ENCODE measurements at places on chromosomes 5 and 9.
A peak's percentile ranks its signal among the peaks of the same experiment; 100 is the strongest.

GRCh38 chr5:76983468-76983867 lies 30.6 kb downstream of the CRHBP start:
- DNase-seq: no peak

GRCh38 chr5:148965511-148966265 lies 97.2 kb downstream of the SH3TC2 start:
- no peak for DNase-seq

DNA sequence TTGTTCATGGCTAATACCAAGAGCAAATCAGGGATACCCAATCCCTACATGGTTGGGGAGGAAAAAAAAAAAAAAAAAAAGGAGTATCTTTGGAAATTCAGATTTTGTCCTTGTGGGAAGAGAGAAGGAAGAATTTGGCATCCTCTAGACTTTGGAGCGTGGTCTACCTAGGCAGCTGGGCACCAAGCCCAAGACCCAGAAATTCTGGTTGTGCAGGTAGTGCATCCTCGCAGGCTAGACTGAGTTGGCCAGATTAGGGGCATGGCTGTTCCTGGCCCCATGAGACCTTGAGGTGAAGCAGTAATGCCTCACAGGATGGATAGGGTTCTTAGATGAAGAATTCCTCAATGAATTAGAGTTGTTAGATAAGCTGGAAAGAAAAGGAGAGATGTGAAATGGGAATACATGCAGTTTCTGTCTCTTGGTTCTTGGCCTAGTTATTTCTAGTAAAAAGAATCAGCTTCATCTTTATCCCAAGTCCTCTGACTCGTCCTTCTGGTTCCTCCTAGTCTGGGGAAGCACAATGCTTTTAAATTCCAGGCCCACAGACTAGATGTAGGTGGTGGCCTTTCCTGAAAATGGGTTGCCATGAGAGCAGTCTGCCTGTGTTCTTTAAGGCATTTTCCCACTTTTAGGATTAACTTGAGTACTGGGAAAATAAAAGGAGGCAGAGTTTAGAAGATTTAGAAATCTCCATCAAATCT lies 140.5 kb upstream of the RUSC2 start:
- no peak for DNase-seq

DNA sequence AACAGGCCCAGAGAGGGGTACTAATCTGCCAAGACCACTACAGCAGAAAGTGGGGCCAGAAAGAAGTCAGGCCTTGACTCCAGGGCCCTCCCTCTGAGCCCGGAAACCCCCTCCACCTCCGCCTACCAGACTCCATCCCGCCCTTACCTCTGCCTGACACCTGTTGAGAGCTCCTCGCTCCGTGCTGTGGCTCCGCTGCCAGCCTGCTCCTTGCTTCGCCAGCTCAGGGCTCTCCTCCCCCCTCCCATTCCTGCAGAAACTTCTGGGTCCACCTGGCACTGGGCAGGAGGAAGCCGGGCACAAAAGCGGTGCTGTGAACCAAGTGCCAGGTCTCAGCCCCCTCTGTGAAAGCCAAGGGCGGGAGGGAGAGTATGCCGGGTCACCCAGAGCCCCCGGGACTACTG lies 6.4 kb upstream of the ST6GALNAC6 start:
- peak; percentile 57 for DNase-seq

DNA sequence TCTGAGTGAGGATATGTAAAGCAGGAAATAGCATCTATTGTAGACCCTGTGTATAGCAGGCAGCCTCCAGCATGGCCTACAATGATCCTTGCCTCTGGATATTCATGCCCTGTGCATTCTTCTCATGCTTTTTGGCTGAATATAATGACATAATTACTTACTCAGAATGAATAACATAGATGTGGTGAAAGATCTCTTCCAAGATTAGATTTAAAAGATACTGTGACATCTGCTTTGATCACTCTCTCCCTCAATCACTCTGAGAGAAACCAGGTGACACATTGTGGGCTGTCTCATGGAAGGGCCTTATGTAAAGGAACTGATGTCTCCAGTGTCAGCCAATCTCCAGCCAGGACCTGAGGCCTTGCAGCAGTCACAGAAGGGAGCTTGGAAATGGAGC lies 376.7 kb downstream of the DNAH5 start:
- DNase-seq: no peak

GRCh38 chr9:27888661-27889295 lies 315.5 kb upstream of the C9orf72 start:
- no peak for DNase-seq

DNA sequence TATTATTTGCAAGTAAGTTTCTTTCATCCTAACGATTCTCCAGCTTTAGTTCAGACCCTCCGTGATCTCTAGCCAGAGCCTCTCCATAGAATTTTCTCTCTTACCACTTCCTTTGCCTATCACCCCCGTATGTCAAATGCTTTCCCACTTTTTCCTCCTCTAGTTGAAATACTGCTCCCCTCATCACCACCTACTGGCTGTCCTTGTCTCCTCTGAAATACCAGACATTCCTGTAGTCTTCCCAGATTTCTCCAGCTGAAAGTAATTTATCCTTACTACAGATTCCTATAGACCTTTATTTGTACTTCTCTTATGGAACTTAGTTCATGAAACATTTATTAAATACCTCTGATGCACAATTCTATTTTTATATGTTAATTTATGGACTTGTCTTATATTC lies 36.0 kb upstream of the GLIPR2 start:
- no peak for DNase-seq

- no peak for DNase-seq
Measured at GRCh38 chr9:20442461-20443319, 179.6 kb downstream of the MLLT3 start.

DNA sequence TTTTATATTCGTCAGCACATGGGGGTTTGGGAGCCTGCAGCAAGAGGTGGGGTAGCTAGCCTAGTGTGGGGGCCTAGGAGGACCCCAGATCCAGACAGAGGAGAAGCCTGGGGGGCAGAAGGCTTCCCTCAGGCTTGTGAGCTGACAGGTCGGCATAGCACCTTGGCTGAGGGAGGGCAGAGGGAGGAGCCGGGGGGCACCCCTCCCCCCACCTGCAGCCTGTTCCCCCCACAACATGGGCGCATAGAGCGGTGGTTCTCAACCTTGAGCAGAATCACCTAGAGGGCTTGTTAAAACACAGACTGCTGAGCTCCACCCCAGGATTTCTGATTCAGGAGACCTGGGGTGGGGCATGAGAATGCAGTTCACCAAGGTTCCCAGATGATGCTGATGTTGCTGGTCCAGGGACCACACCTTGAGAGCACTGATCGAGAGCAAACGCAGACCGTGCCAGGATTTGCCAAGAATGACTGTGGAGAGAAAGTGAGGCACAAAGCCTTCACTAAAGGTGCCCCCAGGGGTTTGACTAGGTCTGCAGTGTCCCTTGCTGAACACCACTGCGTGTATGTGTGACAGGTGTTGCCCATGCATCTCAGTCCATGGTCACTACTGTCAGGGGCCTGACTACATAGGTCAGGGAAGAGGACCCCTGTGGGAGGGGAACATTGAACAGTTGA lies 163.3 kb downstream of the MACROH2A1 start:
- no peak for DNase-seq

DNA sequence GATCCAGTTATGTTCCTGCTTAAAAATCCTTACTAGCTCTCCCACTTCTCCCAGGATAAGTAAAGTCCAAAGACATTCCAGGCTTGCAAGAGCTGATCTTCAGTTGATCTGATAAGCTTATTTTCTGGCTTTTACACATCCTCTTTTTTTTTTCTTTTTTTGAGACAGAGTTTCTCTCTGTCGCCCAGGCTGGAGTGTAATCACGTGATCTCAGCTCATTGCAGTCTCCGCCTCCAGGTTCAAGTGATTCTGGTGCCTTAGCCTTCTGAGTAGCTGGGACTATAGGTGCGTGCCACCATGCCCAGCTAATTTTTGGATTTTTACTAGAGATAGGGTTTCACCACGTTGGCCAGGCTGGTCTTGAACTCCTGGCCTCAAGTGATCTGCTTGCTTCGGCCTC lies 37.3 kb upstream of the PTPN3 start:
- DNase-seq: no peak

DNA sequence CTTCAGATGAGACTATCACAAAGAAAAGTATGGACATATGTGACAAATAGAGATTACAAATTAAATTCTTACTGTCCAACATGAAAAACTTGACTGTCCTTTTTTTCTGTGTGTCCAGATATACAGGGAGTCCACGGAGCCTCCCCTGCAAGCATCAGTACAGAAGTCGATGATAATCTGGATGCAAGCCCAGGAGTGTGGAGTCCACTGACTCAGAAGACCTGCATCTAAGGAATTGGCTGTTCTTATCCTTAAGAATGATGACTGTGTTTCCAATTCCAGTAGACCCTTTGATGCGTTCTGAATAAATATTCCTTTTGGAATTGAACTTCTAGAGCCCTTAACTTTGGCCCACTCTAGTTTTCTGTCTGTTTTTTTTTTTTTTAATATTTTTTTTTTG lies 56.7 kb upstream of the TAF11L2 start:
- DNase-seq: no peak

DNA sequence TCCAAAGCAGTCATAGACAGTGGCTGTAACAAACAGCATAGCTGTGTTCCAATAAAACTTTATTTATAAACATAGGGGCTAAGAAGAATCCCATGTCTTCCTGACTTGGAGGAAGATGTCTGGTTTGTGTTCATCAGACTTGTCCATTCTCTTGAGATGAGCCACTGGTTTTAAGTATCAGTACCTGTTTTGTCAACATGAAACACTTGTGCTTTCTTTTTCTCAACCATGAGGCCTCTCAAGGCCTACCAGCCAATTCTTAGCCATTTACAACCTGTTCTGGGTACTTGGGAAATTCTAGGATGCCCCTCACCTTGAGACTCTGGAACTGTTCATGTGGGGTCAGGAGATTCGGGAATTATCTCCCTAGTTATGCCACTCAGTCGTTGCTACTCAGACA lies 154.3 kb upstream of the PPP1R2B start:
- no peak for DNase-seq

- no peak for DNase-seq
Measured at GRCh38 chr9:107504585-107505455, 15.3 kb upstream of the KLF4 start.

GRCh38 chr9:123741214-123741613 lies 188.7 kb downstream of the DENND1A start:
- no peak for DNase-seq

GRCh38 chr9:113463418-113464285 lies at the start of gene RGS3:
TSS of gene RGS3 (plus strand) at chr9:113463727. CDS start at chr9:113463803, 76 bp downstream.
- DNase-seq: no peak

DNA sequence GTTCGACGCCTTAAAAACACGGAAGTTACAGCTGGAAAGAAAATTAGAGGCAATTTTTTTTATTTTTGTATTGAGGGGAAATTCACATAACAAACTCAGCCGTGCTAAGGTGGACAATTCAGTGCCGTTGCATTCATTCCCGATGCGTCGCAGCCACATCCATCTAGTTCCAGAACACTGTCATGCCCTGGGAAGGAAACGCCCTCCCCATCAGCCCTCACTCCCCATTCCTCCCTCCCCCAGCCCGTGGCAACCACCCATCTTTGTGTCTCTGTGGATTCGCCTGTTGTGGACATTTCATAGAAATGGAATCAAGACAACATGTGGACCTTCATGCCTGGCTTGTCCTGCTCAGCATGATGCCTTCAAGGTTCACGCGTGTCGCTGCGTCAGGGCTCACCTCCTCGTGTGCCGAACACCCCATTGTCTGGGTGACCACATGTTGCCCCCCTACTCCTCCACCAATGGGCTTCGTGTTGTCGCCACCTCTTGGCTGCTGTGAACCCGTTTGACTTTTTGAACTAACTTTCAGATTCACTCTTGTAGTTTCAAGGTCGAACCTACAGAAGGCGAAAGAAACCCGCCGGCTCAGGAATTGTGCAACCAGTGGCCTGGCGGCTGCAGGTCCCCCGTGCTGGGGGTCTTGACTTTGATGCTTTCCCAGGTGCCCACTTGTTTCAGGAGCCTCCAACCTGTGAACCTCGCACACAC lies 17.4 kb upstream of the CAMSAP1 start:
- DNase-seq: peak; percentile 11

GRCh38 chr5:112929336-112930081 lies 7.5 kb upstream of the REEP5 start:
- no peak for DNase-seq

DNA sequence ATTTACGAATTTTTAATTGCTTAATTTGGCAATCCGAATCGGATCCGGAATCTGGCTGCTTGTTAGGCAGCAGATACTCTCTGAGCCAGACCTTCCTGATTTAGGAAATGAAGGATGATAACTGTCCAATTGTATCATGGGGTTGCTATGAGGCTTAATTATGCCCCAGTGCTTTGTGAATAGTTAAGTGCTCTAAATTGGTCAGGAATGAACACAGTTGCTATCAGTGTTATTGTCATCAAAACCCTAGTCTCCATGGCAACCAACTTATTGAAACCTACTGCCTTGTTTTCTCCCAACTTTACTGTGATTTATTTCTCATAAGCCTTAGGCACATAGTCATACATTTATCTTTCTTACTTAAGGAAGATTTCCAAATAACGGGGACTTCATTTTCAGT lies 47.9 kb downstream of the MAMDC2 start:
- DNase-seq: no peak

GRCh38 chr9:129270205-129270604 lies 92.1 kb upstream of the IER5L start:
- DNase-seq: peak; percentile 6

- DNase-seq: no peak
Measured at GRCh38 chr5:82802954-82803353, 274.2 kb downstream of the TMEM167A start.

DNA sequence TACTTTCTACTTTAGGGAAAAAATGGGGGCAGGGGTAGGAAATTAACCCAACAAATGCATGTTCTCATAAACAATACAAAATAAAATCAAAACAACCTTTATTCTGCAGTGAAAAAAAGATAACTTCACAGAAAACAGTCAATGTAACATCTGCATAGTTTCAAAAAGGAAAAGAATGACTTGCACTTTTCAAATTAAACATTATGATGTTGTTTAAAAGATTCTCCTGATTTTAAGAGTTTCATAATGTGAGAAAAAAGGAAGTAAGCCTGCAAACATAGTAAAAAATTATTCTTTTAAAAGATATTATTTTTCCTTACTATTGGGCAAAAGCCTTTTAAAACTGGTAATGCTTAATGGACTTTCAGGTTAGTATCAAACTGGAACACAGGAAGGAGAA lies 7.6 kb downstream of the C9orf72 start:
- DNase-seq: no peak

GRCh38 chr5:135133698-135134515 lies 99.9 kb upstream of the PITX1 start:
- DNase-seq: no peak

DNA sequence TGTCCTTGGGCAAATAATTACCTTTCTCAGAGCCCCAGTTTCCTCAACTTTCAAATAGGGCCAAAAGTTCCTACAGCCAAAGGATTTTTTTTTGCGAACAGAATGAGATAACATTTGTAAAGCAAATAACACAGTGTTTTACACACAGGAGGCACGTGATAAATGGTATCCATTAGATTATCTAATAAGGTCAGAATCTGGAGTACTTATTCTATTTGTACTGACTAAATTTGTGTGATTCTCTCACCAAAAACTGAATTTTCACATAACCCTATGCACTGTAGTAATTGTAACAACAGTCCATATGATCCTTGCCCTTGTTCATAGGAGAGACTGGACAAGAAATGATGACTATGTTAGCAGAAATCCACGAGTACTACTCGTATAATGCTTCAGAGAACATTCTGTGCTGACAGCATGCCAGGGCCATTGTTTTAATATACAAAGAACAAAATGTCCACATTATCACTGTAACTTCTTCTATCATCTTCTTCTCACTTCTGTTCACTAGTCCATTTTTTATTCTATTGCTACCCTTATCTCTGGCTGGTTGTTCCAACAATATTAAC lies 13.9 kb upstream of the FEM1C start:
- no peak for DNase-seq
